Lung (tissue), 17 donors: ENCODE measurements at places on chromosomes 16 and 17.

DNA sequence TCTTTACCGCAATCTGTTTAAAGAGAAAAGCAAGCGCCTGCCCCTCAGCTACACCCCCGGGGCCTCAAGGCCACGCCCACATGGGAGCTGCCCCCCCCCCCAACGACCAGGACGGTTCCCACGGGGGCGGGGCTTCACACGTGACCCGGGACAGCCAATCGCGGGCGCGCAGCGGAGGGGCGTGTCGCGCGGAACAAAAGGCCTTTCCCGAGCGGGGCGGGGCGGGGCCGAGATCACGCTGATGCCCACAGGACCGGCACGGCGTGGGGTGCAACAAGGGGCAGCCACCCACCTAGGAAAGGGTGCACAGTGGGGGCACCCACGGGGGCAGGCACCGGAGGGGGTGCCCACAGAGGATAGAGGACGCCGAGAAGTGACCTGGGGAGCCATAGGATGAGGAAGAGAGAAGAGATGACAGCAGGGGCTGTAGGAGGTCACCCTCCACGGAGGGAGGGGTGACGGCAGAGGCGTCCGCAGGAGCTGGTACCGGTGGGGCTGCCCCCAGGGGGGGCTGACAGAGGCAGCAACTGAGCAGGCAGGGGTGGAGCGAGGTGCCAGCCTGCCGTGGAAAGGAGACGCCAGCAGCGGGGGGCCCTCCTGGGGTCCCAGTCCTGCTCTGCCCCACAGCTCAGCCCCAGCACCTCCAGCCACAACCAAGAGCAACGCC, 6.2 kb downstream of the UNKL start:
- peak; percentile 94 for DNase-seq

DNA sequence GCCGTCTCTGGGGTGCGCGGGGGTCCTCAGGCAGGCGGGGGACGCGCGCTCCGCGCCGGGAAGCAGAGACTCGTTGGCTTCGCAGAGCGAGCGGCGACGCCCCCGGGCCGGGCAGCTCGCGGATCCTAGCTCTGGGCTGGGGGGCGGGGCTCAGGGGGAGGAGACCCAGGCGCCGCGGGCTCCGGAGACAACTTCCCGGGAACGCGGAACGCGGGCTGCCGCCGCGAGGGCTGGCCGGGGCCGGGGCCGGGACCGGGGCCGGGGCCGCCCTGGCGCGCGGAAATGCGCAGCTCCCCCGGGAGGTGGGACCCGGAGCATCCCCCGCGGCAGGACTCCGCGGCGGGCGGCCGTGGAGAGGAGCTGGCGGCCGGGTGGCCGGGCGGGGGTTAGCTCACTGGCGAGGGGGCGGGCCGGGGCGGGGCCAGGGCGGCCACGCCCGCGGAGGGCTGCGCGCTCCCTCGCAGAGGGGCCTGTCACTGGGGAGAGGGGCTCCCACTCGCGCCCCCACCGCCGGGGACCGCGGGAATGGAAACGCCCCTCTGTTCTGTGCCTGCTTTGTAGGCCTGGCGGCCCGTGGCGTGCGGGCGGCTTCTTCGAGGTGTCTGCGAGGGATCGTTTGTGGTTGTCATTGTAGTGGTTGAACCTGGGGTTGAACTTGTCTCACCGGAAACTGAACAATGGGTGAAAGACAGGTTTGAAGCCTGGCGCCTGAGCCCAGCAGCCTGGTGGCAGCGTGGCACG, at the start of gene GAS7:
TSS of gene GAS7 (minus strand) at position 98 of the 741 bp plus-strand sequence.
- DNase-seq: peak; percentile 87

DNA sequence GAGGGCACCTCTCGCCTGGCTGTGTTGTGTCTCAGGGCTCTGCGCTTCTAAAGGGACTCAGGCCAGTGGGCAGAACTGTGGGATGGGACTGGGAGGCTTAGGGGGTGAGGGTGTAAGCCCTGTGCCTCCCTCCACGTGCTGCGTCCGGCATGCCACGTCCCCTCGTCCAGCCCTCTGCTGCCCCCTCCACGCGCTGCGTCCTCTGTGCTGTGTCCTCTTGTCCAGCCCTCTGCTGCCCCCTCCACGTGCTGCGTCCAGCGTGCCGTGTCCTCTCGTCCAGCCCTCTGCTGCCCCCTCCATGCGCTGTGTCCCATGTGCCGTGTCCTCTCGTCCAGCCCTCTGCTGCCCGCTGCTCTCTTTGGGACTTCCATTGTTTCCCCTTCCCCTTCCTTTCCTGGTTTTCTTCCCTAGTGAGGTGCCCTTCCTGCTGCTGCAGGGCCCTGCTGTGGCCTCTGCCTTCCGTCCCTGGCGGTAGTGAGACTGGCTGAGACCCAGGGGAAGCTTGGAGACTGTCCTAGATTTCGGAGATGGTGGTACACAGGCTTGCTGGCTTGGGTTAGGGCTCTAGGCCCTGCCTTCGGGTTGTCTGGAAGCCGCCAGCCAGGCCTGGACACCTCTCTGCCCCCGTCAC, 6.4 kb upstream of the ZNF750 start:
- peak; percentile 30 for DNase-seq

DNA sequence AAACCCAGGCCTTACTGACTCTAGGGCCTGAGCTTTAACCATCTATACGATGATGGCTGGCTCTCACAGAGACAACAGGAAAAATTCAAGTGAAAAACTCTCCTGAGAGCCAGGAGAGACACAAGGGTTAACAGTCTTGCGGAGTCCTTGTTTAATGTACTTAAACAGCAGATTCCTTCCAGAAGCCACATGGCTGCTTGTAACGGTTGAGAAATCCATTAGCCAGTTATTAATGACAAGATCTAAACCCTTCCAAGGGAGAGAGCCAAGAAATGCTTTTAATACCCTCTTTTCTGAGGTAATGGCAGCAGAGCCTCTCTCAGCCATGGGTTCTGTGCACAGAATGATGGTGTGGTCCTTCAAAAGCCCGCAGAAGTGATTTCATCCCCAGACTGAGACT, 5.2 kb upstream of the ALDOA start:
- peak; percentile 55 for DNase-seq

DNA sequence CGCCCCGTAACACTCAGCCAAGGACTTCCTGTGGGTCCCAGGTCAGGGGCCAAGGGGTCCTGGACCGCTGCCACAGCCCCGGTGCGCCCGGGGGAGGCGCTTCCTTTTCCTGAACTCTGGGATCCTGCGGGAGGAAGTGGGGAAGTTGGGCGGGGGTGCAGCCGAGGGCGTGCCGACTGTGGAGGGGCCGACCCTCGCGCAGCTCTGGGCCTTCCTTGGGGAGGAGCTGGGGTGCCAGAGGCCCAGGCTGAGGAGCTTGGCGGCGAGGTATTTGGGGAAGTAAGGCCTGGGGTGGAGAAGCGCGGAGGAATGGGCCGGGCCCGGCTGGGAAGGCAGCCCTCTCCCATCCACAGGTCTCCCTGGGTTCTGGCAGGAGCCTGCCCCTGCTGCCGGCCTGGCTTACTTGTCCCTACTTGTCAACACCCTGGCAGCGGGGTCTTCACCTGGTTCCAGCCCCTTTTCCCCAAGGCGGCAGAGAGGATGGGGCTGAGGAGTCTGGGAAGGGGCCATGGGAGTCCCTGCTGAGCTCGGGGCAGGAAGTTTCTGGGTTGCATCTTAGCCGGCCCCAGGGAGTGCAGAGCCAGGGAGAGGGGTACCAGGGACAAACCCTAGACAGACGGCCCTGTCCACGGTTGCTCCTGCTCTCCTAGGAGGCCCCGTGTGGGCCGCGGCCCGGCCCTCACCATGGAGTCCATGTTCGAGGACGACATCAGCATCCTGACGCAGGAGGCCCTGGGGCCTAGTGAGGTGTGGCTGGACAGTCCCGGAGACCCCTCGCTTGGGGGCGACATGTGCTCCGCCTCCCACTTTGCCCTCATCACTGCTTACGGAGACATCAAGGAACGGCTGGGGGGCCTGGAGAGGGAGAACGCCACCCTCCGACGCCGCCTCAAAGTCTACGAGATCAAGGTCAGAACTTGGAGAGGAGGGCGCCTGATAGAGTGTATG, 1.7 kb downstream of the TBKBP1 start:
- peak; percentile 59 for DNase-seq

DNA sequence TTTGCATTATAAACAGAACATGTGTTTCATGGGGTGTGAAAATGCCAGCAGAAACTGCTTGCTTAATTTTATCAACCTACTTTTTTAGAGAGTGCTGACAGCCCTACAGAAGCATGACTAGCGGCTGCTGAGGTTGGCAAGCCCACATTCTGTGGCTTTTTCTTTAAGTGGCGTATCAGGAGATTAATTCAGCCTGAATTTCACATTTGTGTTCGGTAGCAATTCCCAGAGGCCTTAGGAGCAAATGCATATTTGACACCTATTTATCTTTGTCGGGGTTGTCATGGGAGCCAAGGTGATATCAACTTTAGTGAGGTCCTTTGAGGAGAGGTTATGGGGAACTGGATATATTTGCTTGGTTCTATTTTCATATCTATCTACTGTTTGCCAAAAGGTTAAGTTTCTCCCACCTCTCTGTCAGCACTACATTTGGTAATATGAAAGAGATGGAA, 140.9 kb downstream of the KCNJ2 start:
- DNase-seq: no peak

GRCh38 chr16:55439101-55439690, 39.8 kb upstream of the MMP2 start:
- no peak for DNase-seq

DNA sequence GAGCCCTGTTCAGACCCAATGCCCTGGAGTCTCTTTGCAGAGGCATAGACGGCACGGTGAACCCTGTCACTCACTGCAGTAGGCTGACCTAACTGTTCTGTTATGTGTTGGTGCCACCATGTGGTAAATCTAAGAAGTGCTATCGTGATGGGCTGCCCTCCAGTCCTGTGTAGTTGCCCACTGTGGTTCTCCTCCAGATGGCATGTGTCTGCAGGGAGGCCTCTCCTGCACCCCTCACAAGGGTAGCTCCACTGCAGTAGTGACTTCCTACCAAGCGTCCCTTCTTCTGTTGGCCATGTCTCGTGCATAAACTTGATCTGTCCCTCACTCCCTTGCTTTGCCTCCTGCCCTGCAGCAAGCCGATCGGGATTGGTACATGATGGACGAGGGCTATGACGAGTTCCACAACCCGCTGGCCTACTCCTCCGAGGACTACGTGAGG, 5.8 kb downstream of the DHX38 start:
- peak; percentile 35 for DNase-seq

GRCh38 chr16:70395345-70395901, 43.5 kb downstream of the ST3GAL2 start:
- peak; percentile 41 for DNase-seq

GRCh38 chr16:30853758-30854157, 40.1 kb downstream of the BCL7C start:
- no peak for DNase-seq

GRCh38 chr16:89049484-89050118, 44.1 kb upstream of the ACSF3 start:
- DNase-seq: peak; percentile 73

DNA sequence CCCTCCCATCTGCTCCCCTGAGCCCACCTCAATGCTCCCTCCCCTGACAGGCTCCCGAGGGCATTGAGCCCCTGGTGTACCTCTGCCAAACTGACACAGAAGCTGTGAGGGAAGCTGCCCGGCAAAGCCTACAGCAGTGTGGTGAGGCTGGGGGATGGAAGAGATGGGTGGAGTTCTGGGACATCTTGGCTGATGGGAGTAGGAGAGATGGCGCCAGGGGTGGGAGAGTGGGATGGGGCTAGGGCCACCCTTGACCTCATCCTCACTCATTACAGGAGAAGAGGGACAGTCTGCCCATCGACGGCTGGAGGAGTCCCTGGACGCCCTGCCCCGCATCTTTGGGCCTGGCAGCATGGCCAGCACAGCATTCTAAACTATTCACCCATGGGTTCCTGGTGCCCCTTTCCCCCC, 16.2 kb upstream of the CTCF start:
- no peak for DNase-seq

- DNase-seq: no peak
Measured at GRCh38 chr17:14144508-14144907, 75.2 kb downstream of the COX10 start.

GRCh38 chr17:37438141-37438540, 31.5 kb downstream of the TADA2A start:
- no peak for DNase-seq

DNA sequence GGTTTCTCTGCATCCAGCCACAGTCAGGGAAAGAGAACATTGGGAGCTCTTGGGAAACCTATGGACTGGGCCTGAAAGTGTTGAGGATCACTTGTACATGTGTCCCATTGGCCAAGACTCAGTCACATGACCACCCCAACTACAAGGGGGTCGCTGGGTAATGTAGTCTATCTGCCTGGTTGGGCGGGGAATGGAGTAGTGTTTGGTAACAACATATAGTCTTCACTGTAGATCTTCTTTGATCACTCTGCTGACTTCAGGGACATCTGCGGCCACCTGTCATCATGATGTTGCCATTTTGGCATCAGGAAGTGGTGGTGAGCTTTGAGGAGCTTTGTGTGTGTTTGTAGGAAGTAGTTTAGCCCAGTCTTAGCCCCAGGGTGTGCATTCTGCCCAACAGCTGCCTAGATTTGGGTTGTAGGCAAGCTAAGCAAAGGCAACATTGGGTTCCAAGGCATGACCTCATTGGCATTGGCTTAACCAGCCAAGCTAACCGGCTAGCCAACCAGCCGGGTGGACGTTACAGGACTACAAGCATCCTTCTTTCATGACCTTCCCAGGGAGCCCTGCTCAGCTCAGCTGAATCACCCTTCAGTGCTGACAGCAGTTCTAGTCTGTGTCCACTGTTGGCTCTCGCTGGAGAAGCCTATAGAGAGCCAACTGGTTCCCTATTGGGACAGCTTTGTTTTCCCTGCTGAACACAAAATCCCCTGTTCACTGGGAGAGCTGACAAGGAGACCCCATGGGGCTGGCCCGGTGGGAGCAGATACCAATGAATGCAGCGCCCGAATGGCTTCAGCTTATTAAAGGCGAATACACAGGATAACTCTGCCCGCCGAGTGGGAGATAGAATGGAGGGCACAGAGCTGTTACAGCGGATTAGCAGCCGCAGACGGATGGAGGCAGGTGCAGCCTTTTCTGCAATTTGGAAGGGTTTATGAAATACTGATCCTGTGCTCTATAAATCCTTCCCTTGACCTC, 178.6 kb downstream of the NTN1 start:
- no peak for DNase-seq

DNA sequence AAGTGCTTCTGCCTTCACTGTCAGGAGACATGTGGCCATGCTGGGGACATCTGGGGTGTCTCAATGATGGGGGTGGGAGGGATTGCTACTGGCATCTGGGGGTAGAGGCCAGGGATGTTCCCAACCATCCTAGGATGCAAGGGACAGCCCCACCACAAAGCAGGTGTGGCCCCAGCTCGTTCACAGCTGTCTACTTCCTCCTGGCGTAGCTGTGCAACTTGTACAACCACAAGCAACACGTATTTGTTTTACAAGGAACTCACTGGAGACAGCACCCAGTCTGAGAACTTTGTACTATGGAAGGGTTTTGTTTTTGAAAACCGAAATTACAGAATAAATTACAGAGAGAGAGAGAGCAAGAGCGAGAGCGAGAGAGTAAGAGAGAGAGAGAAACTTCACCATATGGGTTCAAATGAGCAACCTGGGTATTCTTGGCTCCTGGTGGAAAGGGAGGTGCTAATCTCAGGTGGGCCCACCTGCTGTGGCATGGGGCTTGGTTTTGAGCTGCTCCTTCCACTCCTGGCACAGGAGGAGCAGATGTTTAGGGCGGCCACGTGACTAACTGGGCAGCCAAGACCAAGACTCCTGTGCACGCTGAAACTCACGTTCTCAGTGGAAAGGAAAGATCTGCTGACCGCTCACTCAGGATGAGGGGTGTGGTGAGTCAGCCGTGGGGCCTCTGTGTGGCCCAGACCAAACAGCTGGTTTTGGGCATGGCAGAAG, 17.5 kb upstream of the TNFRSF13B start:
- no peak for DNase-seq

GRCh38 chr16:53530741-53531140, 27.7 kb upstream of the AKTIP start:
- DNase-seq: no peak
